ENCODE measurements at places on chromosomes 3 and 15.

DNA sequence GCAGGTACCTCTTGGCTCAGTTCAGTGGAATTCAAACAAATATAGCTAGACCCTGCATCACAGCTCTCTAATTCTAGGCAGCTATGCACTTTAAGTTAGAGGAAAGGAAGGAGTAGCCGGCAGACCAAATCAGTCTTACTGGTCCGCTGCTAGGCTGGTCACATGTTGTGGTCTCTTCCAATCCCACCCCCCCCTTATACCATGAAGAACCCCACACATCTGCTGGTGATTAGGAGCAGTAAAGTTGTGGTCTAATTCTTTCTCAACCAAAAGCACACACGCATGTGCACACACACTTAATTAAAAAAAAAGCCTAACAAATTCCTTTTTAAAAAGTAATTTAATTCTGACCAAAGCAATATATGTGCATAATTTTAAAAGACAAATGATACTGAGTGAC, 16.7 kb upstream of the SH3GL3 start:
- DNase-seq, result no peak

- no peak for DNase-seq
Observed at GRCh38 chr3:31606453-31606852, 73.7 kb downstream of the STT3B start.

DNA sequence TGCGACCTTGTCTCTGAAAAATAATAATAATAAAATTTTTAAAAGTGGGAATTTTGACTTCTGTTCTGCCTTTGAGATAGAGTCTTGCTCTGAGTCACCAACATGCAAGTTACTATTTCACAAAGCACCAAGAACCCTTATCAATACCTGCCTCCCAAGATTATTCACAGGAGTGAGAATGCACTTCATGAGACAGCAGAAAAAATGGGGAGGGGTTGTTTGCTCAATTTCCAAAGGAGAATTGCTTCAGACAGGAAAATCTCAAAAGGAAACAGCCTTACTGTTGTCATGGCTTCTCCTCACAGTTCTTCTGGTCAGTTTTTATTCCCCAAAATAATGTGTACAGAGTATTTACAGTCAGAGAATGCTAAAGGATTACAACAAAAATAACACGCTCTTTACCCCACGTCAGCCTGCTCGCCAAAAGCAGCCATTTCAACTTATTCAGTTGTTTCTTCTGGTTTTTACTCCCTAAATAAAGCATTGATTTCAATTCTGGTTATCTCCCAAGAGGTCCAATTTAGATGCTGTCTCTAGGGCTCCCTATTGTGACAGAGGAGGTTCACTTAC, 89.0 kb downstream of the PPCDC start:
- no peak for DNase-seq

DNA sequence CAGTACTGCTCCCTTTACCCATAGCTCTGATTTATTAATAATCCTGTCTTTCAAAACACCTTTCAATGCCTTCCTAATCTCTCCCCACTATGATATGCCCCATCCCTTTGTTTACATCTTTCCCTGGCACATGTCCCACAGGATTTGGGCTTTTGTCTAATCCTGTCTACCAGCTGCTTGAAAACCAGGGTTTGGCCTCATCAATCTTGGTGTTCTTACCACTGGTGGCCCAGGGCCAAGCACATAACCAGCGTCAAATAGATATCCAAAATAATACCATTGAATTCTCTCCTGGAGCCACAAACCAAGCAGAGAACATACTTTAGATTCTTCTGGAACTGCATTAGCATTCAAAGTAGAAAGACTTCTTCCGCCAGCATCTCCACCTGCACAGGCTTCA, 104.8 kb upstream of the PPP2R3A start:
- no peak for DNase-seq

DNA sequence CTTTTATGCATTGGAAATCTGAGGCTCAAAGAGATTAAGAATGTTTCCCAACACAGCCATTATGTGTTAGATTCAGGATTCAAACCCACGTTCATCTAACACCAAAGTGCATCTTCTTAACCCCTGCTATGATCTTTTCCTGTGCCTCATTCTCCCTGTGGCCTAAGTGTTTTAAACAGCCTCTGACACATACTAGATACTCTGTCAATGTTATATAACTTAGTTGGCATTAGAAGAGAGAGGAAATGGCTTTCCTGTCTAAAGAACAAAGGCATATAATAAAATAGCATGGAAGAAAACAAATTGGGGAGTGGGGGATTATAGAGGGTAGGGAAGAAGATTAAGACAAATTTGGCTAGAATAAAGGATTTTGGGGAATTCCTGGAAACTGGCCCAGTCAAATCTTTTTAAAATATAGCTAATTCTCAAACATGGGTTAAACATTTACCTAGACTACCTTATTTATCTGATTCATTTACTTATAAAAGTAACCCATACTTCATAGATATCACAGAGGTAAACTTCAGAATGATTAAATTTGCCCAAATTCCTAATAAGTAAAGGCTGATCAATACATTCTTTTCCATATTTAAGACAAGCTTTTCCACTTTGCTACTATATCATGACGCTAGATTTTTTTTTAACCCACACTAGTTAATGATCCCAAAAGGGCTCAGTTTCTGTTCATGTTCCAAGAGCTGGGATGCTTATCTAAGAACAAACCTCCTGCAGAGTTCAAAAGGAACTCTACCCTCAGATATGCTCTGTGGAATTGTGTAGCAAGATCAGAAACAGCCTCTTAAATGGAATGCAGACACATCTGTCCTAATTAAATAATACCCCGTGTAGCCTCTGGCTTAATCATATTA, 122.9 kb upstream of the PTPRG start:
- DNase-seq, result no peak

DNA sequence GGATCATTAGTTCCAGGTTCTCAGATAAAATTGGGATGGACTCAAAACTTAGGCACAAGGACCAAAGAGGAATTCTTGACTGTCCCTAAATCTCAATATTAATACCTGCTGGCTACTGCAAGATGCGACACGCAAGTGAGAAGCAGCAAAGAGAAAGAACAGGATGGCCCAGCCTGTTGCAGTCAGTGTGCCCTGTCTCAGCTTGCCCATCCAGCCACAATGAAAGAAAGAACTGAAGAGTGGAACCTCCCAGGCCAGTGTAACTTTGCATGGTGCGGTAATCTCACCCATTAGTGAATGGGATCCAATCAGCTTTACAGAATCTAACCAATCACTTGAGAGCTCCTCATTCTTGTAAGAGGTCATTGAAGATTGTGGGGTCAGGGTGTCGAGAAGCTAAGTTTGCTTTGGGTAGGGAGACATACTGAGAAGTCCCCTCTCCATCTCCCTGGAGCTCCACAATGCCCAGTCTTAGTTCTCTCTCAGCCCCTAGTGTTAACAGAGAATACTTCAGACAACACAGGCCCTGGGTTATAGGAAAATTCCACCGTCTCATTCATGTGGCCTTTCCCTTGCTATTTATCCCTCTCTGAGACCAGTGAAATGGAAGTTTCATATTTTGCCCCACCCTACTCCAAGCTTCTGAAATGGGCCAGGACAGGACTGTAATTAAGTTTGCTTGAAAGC, 3.2 kb upstream of the SLC9A9 start:
- no peak for DNase-seq

DNA sequence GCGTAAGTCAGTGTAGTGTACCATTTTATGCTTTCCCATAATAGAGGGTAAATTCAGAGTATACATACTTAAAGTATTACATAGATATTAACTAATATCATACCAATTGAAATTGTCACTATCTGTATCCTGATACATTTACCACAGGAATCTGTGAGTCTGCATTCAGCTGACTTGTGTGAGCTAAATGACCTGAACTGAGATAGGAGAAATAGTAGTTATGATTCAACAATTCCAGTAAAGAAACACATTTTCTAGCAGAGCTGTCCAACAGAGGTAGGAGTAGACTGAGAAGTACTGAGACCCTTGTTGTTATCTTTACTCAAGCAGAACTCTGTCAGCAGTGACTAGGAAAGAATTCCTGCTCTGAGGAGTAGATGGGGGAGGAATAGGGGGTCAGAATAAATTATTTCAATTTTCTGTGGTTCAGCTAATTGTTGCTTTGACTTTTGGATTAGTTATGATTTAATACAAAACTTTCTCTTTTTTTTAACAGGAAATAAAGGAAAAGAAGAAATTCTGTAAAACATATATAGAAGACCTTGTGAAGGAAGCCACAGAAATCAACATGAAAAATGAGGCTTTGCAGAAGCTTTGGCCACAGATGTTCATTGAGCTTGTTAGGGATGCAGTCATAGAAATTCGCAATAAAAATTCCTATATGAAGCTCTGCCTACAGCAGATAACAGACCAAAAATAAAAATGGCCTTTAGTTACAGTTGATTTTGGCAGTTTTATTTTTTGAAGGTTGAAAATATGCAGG, 66.2 kb upstream of the THSD4 start:
- no peak for DNase-seq

- DNase-seq, result no peak
Observed at GRCh38 chr3:20375302-20375701, 189.3 kb upstream of the SGO1 start.

GRCh38 chr3:39106281-39106811, 1.1 kb downstream of the GORASP1 start:
- DNase-seq, result no peak

GRCh38 chr3:162764051-162764807, 1267.6 kb downstream of the OTOL1 start:
- no peak for DNase-seq

All from hematopoietic multipotent progenitor cell treated with erythropoietin and hydrocortisone succinate and interleukin-3 and kit ligand, for 15 days (in vitro differentiated cells).